ENCODE measurements at places on chromosomes 16 and 17.

DNA sequence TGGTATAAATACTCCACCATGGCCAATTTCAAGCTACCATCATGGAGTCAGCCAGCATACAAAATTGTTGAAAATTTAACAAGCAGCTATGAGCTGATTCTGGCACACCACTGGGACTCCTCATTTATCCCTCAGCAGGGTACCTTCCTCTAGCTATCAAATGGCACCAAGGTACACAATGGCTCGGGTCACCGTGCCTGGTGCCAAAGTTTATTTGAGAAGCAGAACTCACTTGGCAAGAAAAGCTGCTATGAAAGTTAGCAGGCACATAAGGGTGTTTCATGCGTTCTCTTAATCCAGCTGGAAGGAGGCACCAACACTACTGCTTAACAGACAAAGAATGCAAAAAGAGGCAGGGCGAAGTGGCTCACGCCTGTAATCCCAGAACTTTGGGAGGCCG lies 51.6 kb downstream of the IKZF3 start:
- DNase-seq: no peak

DNA sequence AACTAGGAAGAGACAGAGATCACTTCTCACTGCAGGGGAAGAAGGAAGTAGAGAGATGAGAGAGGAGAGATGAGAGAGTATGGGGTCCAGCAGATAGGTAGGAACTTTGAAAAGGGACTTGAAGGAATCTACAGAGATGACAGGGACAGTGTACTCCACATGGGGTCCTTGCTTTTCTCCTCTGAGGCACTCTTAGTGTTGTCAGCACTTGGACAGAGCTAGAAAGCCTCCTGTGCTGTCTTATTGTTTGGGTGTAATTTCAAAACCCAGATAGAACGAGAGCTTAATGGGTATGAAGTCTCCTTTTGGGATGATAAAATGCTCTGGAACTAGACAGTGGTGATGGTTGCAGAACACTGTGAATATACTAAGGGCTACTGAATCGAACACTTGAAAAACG lies 65.2 kb downstream of the ASIC2 start:
- no peak for DNase-seq

- DNase-seq: no peak
Observed at GRCh38 chr16:57512296-57513001, 23.9 kb downstream of the CCDC102A start.

DNA sequence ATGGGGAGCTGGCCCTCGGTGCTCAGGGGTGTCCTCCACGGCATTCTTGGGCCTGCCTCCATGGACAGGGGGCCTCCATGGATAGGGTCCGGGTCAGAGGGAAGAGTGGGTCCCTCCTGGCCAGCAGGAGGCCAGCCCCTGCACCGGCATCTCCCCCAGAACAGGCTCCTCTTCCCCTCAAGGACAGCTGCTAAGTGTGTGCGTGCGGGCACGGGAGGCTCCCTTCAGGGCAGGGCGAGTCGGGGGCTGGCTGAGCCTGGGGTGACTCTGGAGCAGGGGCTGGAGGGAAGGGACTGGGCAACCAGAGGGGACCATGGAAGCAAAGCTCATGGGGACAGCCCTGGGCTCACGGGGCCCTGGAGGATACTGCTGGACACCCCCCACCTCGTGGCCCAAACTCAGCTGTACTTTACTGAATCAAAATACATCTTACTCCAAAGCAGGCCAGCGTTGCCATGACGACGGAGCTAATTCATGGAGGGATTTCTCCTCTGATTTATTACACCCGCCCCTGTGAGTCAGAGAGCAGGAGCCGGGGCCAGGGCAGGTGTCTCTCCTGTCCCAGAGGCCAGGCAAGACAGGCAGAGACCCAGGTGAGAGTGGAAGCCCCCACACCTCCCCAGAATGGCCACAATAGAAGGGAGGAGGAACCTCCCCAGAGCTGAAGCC lies 2.1 kb downstream of the CASKIN1 start:
- DNase-seq: no peak

GRCh38 chr16:51818342-51818944 lies 667.4 kb upstream of the SALL1 start:
- peak; percentile 26 for DNase-seq

- no peak for DNase-seq
Observed at GRCh38 chr16:27967169-27967568, 96.3 kb downstream of the GSG1L start.

- peak; percentile 54 for DNase-seq
Observed at GRCh38 chr17:32529604-32530003, 42.8 kb downstream of the CDK5R1 start.

DNA sequence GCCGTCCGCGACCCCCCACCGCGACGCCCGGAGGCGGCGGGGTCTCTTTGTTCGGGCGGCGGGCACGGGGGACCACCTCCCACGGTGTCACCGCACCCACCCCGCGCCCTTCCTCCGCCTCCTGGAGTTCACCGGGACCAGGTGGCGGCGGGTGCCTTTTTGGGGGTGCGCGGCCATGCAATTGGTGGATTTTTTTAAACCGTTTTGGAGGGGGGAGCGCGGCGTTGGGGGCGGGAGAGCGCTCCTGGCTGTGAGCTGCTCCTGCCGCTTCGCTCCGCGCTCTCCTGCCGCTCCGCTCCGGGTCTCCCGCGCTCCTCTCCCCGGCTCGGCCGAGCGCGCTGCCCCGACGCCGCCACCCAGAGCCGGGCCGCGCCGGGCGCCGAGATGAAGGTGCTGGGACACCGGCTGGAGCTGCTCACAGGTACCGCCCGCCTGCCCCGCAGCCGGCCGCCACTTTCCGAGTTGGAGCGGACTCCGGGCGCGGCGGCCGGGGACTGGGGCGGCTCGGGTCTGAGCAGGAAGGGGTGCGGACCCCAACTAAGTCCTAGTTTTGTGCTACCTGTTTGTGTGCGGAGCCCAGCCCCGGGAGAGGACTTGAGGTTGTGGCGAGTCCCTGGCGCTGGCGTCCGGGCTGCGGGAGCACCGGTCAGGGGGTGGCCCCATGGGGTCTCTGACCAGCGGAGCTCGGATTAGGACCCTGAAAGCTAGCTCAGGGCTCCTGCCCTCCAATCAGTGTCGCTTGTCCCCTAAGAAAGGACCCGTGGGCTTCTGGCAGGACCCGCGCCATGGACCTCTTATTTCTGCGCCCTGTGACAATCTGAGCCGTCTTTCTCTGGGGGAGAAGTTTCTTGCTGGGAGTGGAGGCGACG lies 35.7 kb upstream of the NDRG4 start:
- no peak for DNase-seq

GRCh38 chr16:65406116-65406515 lies 284.3 kb upstream of the CDH11 start:
- no peak for DNase-seq

DNA sequence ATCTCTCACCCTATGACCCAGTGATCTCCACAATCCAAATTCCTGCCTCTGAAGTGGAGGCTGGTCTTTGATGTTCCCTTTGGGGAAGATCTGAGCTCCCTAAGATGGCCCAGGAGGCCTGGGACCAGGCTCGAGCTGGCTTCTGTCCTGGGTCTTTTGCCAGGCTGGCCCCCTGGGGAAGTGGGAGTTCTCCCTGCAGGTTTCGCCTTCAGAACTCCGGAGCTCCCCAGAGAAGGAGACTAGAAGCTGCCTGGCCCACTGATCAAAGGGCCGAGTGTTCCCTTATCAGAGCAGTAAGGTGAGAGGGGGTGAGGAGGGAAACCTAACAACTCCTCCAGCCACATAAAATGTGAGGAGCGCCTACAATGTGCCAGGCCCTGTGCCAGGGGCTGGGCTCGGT lies 147.1 kb downstream of the IRF8 start:
- DNase-seq: no peak

GRCh38 chr16:28846933-28847273 lies 755 bp upstream of the TUFM start:
- no peak for DNase-seq

DNA sequence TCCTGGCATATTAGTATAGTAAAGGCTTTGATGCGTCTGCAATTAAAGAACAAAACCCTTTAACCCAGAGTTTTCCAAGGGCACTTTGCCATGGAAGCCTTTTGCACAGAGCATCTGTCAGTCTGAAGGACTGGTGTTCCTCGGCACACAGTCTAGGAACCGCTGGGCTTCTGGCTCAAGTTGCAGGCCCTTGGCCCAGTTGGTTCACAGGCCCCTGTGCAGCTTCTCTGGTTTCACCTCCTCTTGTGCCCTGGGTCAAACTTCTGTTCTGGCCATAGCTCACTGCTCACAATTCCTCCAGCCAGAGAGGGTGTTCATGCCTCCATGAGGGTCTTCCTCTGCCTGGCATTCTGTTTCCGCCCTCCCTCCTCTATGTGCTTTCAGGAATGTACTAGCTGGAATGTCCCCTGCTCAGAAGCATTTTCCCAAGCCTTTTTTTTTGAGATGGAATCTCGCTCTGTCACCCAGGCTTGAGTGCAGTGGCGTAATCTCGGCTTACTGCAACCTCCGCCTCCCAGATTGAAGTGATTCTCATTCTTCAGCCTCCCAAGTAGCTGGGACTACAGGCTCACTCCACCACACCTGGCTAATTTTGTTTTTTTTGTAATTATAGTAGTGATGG lies 34.5 kb upstream of the TEX2 start:
- no peak for DNase-seq

- DNase-seq: no peak
Observed at GRCh38 chr17:61510991-61511390, 58.8 kb downstream of the TBX4 start.

DNA sequence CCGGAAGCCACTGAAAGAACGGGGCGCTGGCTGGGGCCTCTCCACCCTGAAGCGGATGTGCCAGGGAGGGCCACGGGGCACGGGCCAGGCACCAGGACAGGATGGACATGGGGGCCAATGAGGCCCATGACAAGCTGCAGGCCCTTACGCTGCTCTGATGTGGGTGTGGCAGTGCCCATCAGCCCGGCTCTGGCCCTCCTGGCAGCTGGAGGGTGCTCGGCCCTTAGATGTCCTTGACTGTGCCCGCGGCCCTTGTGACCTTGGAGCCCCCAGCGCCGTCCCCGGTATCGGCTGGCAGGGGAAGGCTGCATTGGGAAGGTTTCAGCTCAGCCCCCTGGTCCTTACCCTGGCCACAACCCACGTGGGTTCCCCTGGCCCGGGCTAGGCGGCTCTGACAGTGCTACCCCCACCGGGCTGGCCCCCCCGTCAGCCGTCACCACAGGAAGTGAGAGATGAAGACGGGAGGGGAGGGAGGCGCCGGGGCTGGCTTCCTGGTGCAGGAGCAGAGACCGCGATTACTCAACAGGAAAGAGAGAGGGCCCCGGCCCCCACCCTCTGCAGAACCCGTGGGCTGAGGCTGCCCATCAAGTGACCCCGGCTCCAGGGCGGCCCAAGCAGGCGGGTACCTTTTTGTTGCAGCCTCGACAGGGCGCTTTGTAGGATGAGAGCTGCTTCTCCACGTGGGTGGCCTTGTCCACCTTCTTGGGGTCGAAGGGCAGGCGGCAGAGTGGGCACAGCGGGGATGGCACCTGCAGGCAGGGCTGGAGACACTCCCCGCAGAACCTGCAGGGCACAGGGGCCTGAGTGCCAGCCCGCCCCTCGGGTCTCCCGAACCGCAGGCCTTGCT lies 5.3 kb downstream of the RNF166 start:
- DNase-seq: no peak

- no peak for DNase-seq
Observed at GRCh38 chr16:29910819-29911675, 10.8 kb downstream of the ASPHD1 start.

GRCh38 chr17:9051561-9051960 lies 30.3 kb downstream of the NTN1 start:
- no peak for DNase-seq

DNA sequence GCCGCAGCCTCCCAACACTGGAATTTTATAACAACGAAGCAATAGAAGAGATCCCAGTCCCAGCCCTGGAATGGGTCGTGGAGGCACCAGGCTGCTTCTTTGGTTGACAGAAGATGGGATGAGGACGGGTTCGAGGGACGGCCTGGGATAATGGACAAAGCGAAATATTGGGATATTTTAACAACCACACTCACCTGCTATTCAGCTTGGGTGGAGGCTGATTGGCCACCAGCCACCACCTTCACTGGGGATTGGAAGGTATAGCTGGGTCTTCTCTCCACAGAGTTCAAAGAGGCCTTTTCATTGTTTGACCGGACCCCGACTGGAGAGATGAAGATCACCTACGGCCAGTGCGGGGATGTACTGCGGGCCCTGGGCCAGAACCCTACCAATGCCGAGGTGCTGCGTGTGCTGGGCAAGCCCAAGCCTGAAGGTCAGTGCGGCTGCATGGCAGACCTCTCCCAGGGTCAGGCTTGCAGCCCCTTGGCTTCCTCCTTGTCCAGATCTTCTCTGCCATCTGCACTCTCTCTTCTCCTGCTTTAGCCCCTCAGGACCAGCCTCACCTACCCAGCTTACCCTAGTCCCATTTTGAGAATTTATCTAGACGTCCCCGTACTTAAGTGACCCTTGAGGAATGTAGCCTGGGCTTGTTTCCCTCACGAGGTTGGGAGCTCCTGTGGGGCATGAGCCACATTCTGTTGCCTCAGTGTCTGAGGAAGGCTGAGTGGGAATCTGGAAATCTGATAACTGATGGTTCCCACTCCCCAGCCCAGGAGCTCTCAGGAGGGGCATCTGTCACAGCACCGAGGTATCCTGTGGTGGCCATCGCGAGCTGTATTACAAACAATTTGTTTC lies 10.7 kb downstream of the MYL4 start:
- no peak for DNase-seq

DNA sequence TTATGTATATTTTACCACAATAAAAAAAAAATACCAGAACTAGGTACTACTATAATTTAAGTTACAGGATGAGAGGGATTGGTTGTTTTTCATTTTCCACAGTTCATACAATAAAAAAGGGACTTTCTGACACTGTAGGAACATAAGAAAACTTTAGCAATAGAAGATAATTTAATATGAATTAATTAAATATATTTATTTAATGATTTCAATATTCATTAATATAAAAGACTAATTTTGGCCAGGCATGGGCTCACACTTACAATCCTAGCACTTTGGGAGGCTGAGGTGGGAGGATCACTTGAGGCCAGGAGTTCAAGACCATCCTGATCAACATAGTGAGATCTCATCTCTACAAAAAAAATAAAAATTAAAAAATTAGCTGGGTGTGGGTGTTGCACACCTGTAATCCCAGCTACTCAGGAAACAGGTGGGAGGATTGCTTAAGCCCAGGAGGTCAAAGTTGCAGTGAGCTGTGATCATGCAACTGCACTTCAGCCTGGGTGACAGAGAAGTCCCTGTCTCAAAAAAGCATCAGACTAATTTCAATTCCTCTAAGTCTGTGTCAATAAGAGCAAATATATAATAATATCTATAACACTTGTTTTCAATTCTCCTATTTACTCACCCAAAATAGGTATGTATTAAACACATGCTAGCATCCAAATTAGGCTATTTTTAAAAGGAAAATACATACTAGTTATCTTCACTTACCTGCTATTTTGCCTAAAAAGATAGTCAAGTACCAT lies 79.6 kb downstream of the BRIP1 start:
- no peak for DNase-seq
